Natural killer cell (primary cell): ENCODE measurements at places on chromosomes 12 and 14. TPM values are rescaled to one million over a fixed set of nuclear protein-coding genes. Genes with fewer than 3 reads are reported as not detected.

- no peaks in the 10 kb centered on the region for H3K36me3 ChIP-seq
- H3K27ac ChIP-seq, result no peak overlapping the region
- DNase-seq, result no peak
- H3K27me3 ChIP-seq, result no peaks in the 10 kb centered on the region
- H3K4me1 ChIP-seq, result no peaks in the 10 kb centered on the region
Measured at GRCh38 chr12:52415870-52416750, 10.0 kb upstream of the KRT82 start.

DNA sequence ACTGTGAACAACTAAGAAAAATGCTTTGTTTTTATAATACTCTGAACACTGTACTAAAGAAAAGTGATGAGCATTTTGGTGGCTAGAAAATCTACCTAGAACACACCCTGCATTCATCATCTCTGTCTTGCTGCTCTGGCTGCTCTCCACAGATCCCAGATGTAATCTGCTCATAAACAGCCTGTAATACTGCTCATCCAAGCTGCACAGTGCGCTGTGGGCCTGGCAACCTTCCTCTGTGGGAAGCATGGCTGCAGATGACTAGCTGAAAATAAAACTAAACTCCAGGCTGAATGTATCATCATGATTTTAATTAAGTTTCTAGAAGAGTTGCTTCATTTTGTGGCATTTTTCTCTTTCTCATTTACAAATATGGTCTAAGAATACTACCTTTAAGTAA, 200.7 kb downstream of the SLC2A13 start:
- H3K4me1 ChIP-seq, result no peaks in the 10 kb centered on the region
- no peaks in the 10 kb centered on the region for H3K27me3 ChIP-seq
- H3K4me3 ChIP-seq, result no peak overlapping the region
- H3K27ac ChIP-seq, result no peak overlapping the region

DNA sequence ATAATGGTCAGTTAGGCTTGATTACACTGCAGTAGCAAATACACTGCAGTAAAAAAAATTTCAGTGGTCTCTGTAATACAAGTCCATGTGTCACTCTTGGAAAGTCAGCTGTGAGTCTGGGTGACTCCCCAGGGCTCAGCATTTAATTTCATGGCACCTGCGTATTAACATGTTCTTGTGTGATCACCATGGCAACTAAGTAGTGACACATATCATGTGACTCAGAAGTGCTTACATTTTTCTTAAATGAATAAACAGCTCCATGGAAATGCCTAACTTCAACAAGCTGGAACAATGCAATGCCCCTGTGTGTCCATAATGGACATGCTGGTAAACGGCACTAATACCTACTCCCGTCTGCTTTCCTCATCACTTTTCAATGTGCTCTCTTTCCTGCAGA, 88.5 kb upstream of the ANO4 start:
- DNase-seq, result no peak
- H3K4me1 ChIP-seq, result no peaks in the 10 kb centered on the region
- no peak overlapping the region for H3K27ac ChIP-seq

GRCh38 chr14:106845286-106846087, 1319.1 kb downstream of the TMEM121 start:
- H3K36me3 ChIP-seq, result no peaks in the 10 kb centered on the region
- peak overlapping the region; percentile 80 for H3K4me3 ChIP-seq
- no peaks in the 10 kb centered on the region for H3K27me3 ChIP-seq
- peak; percentile 66 for DNase-seq

DNA sequence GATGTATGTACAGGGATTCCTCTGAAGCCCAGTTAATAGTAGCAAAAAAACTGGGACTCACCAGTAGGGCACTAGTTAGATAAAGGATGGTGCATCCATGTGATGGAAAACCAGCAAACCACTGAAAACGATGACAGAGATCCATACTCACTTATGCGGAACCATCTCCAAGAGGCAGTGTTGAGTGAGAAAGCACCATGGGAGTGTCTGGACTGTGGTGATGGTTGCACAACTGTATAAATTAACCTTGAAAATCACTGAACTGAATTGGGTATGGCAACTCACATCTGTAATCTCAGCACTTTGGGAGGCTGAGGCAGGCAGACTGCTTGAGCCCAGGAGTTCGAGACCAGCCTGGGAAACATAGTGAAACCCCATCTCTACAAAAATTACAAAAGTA, 53.6 kb upstream of the ZFP36L1 start:
- H3K27me3 ChIP-seq, result no peaks in the 10 kb centered on the region
- H3K4me1 ChIP-seq, result peaks cover 23% of the 10 kb centered on the region
- no peaks in the 10 kb centered on the region for H3K36me3 ChIP-seq
- no peak overlapping the region for H3K4me3 ChIP-seq

DNA sequence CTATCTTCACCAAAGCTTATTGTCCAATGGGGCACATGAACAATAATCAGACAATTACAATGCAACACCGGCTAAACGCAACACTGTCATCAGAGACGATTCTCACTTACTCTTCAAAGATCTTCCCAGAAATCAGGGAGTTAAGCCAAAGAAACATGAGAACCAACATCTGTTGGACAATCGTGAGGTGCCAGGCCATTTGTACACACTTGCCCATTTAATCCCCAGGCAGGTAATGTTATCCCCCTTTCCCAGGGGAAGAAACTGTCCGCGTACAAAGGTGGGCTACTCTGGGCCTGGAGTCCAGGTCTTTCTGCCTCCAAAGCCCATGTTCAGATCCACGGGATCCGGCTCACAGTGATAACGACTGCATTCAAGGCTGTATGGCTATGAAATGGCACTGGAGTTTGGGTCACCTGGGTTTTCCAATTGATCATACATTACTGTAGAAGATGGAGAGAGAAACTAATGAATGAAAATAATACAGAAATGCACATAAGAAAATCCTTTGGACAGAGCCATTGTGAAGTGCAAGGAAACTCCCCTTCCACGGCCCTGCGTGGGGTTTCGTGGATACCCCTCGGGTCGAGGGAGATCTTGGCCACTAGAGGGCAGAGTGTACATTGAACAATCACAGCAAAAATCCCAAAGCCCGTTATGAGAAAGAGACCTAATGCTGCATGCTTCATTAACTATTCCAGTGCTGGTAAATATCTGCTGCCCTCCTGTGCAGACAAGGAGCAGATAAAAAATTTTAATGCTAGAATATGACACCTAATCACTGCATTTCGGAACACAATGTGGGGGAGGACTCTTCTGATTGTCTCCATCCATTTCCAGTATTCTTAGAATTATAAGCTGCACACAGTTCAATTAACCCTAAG, 111.4 kb downstream of the EGLN3 start:
- no peaks in the 10 kb centered on the region for H3K27me3 ChIP-seq
- H3K27ac ChIP-seq, result no peak overlapping the region
- H3K4me1 ChIP-seq, result no peaks in the 10 kb centered on the region
- peak; percentile 73 for DNase-seq

DNA sequence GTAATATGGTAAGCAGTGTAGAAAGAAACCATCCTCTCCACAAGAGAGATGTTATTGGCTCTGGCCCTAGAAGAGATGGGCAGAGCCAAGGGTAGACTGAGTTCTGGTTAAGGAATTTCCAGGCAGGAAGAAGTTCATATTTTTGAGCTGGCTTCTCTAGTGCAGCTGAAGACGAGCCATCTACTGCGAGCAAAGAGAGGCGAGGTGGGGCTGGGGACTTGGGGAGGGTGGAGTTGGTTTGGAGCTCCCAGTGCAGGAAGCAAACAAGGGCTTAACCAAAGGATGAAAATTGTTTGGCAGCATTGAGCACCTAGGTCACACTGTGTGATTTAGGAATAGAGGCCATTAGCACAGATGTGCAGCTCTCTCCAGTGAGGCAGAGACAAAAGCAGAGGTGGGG, 239.6 kb downstream of the ZFP36L1 start:
- peaks cover 16% of the 10 kb centered on the region for H3K4me1 ChIP-seq
- H3K4me3 ChIP-seq, result no peak overlapping the region

GRCh38 chr12:108570743-108571608, 8.6 kb downstream of the ISCU start:
- no peak overlapping the region for H3K4me3 ChIP-seq
- no peak for DNase-seq
- H3K4me1 ChIP-seq, result peaks cover 6% of the 10 kb centered on the region
- H3K27me3 ChIP-seq, result no peaks in the 10 kb centered on the region
- no peak overlapping the region for H3K27ac ChIP-seq

GRCh38 chr12:122895320-122895703, 612 bp downstream of the VPS37B start:
- no peaks in the 10 kb centered on the region for H3K27me3 ChIP-seq
- peak; percentile 46 for DNase-seq
- peaks cover 82% of the 10 kb centered on the region for H3K4me1 ChIP-seq
- no peaks in the 10 kb centered on the region for H3K36me3 ChIP-seq
- peak overlapping the region; percentile 99 for H3K27ac ChIP-seq
- peak overlapping the region; percentile 92 for H3K4me3 ChIP-seq

PTCSC3 gene
- total RNA-seq, result not detected
